ENCODE measurements at places on chromosomes 5 and 9. TPM values are rescaled to one million over a fixed set of nuclear protein-coding genes. Genes with fewer than 3 reads are reported as not detected.

GRCh38 chr9:100602342-100602801, 24.5 kb downstream of the CAVIN4 start:
- H3K4me1 ChIP-seq = peaks cover 12% of the 10 kb centered on the region
- no peaks in the 10 kb centered on the region for H3K27me3 ChIP-seq
- DNase-seq = no peak
- H3K27ac ChIP-seq = no peak overlapping the region

DNA sequence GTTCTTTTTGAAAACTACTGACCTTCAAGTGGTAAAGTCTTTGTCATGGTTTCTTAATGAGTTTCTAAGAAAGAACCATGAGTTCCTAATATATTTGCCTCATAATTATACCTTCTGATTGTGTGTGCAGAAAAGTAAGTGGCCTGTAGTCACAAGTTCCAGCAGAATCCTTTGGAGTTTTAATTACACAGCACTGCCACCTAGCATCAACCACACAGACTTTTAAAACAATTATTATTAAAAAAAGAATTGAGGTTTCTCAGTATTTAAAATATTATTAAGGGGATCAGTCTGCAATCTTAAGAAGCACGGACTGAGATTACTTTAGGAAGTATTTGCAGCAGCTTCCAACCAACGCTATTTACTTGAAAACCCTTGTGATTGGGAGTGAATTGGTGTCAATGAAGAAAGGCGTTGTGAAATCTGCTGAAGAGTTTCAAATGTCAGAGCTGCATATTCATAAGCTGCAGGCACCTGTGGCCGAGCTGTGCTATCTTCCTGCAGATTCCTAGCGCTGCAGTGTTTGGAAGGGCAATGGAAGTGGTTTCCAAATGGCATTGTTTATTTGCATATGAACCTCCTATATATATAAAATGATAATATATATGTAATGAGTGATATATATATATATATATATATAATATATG, 1074.2 kb upstream of the WWC1 start:
- H3K27me3 ChIP-seq = no peaks in the 10 kb centered on the region
- H3K27ac ChIP-seq = no peak overlapping the region
- DNase-seq = no peak
- H3K36me3 ChIP-seq = no peaks in the 10 kb centered on the region
- no peaks in the 10 kb centered on the region for H3K4me1 ChIP-seq

DNA sequence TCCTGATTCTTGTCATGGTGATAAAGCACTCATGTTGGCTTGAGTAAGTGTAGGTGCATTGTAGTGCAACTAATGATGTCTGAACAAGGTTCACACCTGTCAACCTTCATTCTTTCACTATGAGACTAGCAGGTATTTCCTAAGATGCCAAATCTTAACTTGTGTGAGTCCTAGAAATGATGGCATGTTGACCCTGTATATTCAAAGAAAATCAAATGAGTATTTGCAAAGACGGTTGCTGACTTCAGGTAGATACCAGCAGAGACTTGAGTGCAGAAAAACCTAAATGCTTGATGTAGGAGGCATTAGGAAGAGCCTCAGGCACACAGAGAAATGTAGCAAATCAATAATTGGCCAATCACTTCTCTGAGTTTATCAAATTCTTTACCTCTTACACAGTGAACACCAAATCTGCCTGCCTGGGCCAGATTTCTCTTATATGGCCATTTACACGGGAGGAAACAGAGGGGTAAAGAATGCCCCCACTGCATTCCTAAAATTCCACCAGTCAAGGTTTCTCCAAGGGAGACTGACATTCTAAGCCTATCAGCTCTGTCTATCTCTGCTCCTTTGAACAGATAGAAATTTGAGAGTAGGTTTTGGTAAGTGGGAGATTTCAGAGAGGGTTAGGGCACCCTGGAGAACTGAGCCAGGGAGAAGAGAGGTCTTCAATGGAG, 488.6 kb upstream of the WWC1 start:
- H3K4me3 ChIP-seq = no peak overlapping the region
- no peaks in the 10 kb centered on the region for H3K36me3 ChIP-seq
- no peak overlapping the region for H3K27ac ChIP-seq
- H3K27me3 ChIP-seq = no peaks in the 10 kb centered on the region
- no peaks in the 10 kb centered on the region for H3K4me1 ChIP-seq

DNA sequence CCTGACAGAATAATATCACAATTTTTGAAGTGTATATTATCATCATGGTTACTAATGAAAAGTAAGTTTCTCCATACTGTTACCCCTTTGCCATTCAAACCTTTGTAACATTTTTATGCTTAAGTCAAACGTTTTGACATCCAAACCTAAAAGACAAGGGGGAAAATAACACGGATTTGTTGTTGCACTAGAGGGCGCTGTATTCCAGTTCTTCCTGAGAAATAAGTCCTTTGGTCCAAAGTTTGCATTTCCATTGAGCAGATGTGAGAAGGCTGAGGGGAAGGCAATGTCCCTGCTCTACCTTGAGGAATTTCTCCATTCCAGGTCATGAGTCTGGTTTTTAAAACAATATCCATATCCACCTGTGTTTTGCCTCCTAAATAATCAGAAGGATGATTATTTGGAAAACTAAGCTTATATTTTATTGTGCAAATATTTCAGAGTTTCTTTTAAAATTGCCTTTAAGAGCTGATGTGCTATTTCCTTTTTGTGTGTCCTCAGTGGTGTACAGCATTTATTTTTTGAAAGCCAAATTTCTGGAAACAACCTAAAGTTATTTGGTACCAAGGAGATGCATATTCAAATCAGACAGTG, 9.7 kb downstream of the LECT2 start:
- H3K4me1 ChIP-seq = no peaks in the 10 kb centered on the region
- H3K27ac ChIP-seq = no peak overlapping the region
- H3K27me3 ChIP-seq = no peaks in the 10 kb centered on the region
- DNase-seq = peak; percentile 68
- H3K4me3 ChIP-seq = no peak overlapping the region
- no peaks in the 10 kb centered on the region for H3K36me3 ChIP-seq

GRCh38 chr9:111598733-111599091, 735 bp downstream of the PTGR1 start:
- peaks cover 31% of the 10 kb centered on the region for H3K36me3 ChIP-seq
- H3K27me3 ChIP-seq = no peaks in the 10 kb centered on the region
- H3K4me1 ChIP-seq = peaks cover 24% of the 10 kb centered on the region
- H3K27ac ChIP-seq = peak overlapping the region; percentile 85
- peak overlapping the region; percentile 92 for H3K4me3 ChIP-seq

DNA sequence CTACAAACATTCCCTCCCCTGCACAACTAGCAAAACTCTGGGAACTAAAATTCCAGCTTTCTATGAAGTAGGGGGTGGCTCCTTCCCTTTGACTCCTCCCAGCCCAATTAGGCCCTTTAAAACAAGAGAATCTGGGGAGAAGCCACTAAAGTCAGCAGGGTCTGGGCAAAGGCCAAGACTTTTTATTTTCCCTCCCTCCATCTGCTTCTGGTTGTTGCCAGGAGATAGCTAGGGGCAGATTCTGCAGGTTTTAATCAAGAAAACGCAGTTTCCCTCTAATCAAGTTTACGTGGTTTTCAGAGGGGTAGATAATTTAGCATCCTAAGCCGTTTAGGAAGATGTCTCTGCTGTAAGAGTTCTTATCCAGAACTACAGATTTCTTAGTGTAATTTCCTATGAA, 114.5 kb upstream of the CDH6 start:
- no peaks in the 10 kb centered on the region for H3K36me3 ChIP-seq
- H3K27ac ChIP-seq = no peak overlapping the region
- no peaks in the 10 kb centered on the region for H3K27me3 ChIP-seq
- H3K4me1 ChIP-seq = no peaks in the 10 kb centered on the region
- no peak overlapping the region for H3K4me3 ChIP-seq

- H3K27me3 ChIP-seq = peaks cover 29% of the 10 kb centered on the region
- DNase-seq = no peak
- H3K4me1 ChIP-seq = no peaks in the 10 kb centered on the region
- no peak overlapping the region for H3K27ac ChIP-seq
- H3K4me3 ChIP-seq = peak overlapping the region; percentile 35
- no peaks in the 10 kb centered on the region for H3K36me3 ChIP-seq
These were observed 35.7 kb downstream of the PCDHAC2 start for GRCh38 chr5:141001844-141002604.

- H3K4me3 ChIP-seq = no peak overlapping the region
- no peaks in the 10 kb centered on the region for H3K27me3 ChIP-seq
- H3K36me3 ChIP-seq = no peaks in the 10 kb centered on the region
- no peak for DNase-seq
- no peak overlapping the region for H3K27ac ChIP-seq
- H3K4me1 ChIP-seq = peaks cover 15% of the 10 kb centered on the region
These were observed 145.4 kb downstream of the BNC2 start for GRCh38 chr9:16725066-16725465.

DNA sequence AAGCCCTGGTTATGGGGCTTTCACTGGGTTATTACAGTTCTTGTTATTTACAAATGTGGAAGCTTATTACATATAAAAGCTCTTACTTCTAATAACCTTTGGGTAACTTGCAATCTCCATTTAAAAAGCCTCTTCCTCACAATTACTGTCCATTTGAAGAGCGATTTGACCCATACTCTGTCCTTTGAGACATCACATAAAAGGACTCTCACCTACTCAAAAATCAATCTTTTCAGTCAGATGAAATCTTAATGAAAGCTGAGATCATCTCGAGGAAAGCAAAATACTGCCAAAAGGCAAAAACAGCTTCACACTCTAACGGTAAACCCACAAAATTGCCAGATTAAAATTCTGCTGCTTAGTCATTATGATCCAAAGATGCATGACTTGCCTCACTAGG, 29.8 kb downstream of the ELAVL2 start:
- no peak overlapping the region for H3K27ac ChIP-seq
- H3K4me3 ChIP-seq = no peak overlapping the region
- H3K36me3 ChIP-seq = no peaks in the 10 kb centered on the region
- no peaks in the 10 kb centered on the region for H3K27me3 ChIP-seq
- H3K4me1 ChIP-seq = no peaks in the 10 kb centered on the region
- no peak for DNase-seq

DNA sequence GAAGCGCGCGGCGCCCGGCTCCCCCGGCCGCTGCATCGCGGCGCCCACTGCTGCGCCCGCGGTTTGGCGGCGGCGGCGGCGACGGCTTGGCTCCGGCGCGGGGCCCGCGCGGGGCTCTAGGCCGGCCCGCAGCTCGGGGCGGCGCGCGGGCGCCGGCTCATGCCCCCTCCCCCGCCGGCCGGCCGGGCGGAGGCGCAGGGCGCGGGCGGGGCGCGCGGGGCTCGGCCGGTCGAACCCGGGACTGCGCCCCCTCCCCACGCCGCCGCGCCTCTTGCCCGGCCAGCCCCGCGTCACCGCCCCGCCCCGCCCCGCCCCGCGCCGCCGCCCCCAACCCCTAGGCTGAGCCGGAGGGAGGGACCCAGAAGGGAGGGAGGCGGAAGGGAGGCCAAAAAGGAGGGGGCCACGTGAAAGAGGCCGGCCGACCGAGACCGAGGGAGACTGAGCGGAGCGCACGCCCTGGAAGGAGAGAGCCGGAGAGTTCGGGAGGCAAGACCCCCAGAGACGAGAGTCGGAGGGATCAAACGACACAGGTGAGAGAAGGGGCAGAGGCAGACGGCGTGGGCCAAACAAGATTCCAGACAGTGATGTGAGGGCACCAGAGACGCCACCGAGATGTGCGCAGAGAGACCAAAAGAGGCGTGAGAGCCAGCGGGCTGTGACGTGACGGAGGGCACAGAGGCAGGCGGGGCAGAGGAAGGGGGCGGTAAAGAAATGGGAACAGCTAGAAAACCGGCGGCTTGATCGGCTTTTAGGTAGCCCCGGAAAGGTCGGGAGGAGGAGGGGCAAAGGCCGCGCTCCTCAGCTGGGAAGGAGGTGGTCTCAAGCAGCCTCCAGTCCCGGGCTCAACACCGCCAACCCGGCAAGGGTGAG, at the start of gene BARX1:
TSS of gene BARX1 (minus strand) at position 245 of the 870 bp plus-strand sequence. CDS start at position 36, 209 bp downstream.
- no peaks in the 10 kb centered on the region for H3K36me3 ChIP-seq
- peaks cover 97% of the 10 kb centered on the region for H3K27me3 ChIP-seq
- peaks cover 64% of the 10 kb centered on the region for H3K4me1 ChIP-seq
- no peak within 1 kb of the TSS for H3K27ac ChIP-seq

DNA sequence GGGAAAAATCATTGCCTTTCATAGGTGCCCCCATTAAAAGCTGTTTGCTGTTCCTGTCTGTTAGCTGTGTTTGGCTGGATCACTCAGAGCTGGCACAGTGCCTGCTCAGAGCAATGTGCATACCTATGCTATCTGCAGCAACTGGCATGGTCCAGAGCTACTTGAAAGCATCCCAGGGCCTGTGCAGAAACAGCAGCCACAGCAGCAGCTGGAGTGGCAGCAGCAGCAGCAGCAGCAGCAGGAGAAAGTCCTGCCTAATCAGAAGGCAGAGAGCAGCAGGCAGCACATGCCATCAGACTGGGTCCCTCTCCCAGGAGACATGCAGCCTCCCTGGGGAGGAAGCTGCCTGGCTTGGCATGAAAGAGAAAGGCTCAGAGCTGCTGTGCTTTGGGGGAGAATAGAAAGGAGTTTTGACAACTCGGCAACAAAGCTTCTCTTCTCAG, 243.8 kb upstream of the WWC1 start:
- no peak overlapping the region for H3K4me3 ChIP-seq
- peak; percentile 65 for DNase-seq
- H3K4me1 ChIP-seq = peaks cover 4% of the 10 kb centered on the region
- no peaks in the 10 kb centered on the region for H3K36me3 ChIP-seq
- no peak overlapping the region for H3K27ac ChIP-seq

- H3K4me1 ChIP-seq = no peaks in the 10 kb centered on the region
- no peak for DNase-seq
- no peaks in the 10 kb centered on the region for H3K36me3 ChIP-seq
- no peak overlapping the region for H3K27ac ChIP-seq
- H3K4me3 ChIP-seq = no peak overlapping the region
- no peaks in the 10 kb centered on the region for H3K27me3 ChIP-seq
These were observed 567.9 kb upstream of the DAB2 start for GRCh38 chr5:39992617-39993202.

DNA sequence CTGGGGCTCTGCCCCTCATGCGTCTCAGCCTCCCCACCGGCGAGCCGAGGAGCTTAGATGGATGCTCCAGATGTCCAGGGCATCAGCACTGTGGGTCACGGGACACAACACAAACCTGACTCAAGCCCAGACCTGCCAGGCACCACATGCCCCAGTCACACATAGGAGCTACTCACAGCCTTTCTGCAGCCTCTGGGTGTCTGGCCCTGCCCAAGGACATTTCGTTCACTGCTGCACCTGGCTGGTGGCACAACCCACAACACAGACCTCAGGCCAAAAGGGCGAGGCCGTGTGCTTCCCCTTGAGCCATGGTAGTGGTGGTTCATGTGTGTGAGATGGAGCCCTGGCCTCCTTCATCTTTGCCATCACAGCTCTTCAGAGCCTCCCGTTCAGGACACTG, 89.6 kb upstream of the FCN2 start:
- peaks cover under 1% of the 10 kb centered on the region for H3K4me1 ChIP-seq
- H3K27ac ChIP-seq = no peak overlapping the region
- DNase-seq = no peak
- peaks cover 12% of the 10 kb centered on the region for H3K36me3 ChIP-seq
- H3K4me3 ChIP-seq = no peak overlapping the region

Gene FGFR4
- total RNA-seq = 2.7 TPM

Gene UBLCP1
- total RNA-seq = 13.6 TPM

Gene AQP7
- 80.2 TPM for total RNA-seq

Gene OR1Q1
- total RNA-seq = not detected

Gene MTX3
- total RNA-seq = 11.0 TPM

Gene CWC27
- total RNA-seq = 25.7 TPM

Gene MEGF10
- total RNA-seq = 0.23 TPM

Gene CCDC171
- total RNA-seq = 1.9 TPM
